Adrenal gland (tissue), 19 donors: ENCODE measurements at places on chromosomes 5 and 9.

DNA sequence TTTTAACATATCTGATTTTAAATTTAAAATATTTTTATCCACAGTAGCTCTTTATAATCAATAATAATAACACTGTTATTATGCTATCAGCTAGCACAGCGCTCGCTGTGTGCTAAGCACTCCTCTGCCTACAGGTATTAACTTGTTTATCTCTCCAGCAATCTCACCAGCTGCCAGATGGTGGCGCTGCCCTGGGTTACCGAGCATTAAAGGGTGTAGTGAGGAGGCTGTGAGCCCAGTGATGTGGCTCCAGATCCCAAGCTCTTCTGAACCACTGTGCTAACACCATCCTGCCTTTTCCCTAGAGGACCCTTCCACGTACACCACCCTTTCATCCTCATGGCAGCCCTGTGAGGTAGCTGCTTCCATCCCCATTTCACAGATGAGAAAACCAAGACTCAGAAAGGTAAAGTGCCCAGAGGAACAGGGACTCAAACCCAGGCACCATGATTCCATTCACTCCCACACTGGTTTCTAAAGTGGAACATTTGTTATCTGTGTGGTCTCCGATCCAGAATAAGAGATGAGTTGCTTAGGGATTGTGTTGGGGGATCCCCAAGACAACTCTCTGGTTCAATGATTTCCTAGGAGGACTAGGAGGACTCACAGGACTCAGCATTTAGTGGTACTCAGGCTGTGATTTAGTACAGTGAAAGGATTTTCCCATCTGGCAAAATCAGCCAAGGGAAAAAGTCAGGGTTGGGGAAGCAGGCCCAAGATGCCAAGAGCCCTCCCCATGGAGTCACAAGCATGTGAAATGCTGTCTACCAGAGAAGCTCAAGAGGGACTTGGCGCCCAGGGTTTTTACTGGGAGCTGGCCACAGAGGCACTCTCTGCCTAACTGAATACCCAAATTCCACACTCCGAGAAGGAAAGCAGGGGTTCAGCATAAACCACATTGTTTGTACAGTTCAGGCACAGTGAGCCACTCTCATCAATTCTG, 7.0 kb downstream of the IGFBPL1 start:
- DNase-seq = no peak

DNA sequence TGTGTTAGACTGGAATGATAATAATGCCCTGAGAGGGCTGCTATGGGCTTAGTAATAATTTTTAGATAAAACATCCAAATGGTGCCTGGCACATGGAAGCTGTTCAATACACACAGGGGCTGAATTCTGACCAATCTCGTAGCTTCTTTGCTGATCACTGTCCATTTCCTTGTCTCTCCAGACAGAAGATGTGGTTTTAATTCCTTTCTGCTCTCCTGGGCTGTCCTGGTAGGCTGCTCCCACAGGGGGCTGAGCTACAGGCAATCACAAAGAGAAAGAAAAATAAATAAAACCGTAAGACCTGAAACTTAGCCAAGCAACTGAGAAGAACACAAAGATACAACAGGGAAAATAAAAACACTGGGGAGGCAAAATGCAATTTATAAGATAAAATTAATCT, 136.5 kb downstream of the CDK5RAP2 start:
- DNase-seq = no peak

DNA sequence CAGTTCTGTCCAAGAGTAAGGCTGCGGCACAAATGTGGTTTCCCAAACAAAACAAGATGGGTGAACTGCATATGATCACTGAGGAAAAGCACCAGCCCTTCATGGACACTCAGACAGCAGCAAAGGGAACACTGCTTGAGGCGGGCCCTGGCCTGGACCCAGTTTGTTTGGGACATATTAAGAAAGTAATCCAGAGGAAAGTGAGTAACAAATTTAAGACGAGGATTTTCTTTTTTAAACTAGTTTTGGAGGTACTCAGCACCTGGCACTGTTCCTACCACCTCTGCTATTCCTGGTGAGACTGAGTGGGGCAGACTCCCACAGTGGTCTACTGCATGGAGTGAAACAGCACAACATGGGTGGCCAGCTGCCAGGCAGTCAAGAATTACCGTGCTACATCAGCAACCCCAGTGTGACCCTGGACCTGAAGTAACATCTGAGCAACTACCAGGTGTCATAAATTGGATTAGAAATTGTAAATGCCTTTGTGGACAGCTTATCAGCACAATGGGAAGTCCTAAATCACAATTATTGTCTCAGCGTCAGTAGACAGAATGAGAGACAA, 28.5 kb downstream of the P4HA2 start:
- DNase-seq = no peak

GRCh38 chr9:117305454-117305853, 109.4 kb downstream of the ASTN2 start:
- DNase-seq = no peak

GRCh38 chr5:66608501-66608900, 12.3 kb downstream of the MAST4 start:
- DNase-seq = no peak

DNA sequence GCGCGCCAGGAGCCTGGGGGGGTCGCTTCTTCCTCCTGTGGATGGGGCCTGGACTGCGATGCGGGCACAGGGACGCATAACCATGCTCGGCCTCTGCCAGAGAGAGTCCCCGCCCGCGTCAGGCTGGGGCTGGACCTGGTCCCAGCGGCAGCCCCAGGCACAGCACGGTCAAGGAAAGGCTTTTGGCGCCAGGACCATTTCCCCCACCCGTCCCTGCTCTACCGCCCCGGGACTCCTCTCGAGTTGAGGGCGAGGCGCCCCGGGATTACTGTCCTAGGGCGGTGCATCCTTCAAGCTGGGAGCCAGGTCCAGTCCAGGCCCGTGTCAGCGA, 341 bp downstream of the MXD3 start:
- no peak for DNase-seq

- DNase-seq = no peak
Observed at GRCh38 chr5:95761771-95762651, 30.9 kb downstream of the RHOBTB3 start.

GRCh38 chr5:140567136-140567818, 2.6 kb downstream of the SLC35A4 start:
- no peak for DNase-seq

- DNase-seq = no peak
Observed at GRCh38 chr9:106502930-106503329, 360.0 kb upstream of the ZNF462 start.

GRCh38 chr5:119537704-119538103, 85.4 kb downstream of the HSD17B4 start:
- no peak for DNase-seq
